ENCODE measurements at places on chromosomes 5 and 9.
A peak's percentile ranks its signal among the peaks of the same experiment; 100 is the strongest.

GRCh38 chr9:19967216-19967887 is 178.5 kb upstream of the SLC24A2 start:
- no peak for DNase-seq

DNA sequence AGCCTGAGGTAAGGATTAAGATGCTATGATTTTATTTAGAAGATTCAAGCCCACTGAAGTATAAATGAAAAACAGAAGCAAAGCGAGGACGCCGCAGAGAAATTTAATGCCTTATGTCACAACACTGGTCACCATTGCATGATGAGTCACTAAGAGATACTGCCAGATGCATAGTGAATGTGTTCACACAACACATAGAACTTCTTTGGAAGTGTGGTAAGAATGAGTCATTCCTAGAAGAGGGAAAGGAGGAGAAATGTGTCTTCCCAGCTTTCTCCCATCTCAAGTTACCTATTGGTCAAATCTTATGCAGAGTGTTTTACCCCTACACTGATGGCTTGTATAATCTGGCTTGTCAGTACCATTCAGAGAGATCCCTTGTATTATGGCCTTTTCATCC is 465.3 kb upstream of the ARRDC3 start:
- DNase-seq = peak; percentile 36

DNA sequence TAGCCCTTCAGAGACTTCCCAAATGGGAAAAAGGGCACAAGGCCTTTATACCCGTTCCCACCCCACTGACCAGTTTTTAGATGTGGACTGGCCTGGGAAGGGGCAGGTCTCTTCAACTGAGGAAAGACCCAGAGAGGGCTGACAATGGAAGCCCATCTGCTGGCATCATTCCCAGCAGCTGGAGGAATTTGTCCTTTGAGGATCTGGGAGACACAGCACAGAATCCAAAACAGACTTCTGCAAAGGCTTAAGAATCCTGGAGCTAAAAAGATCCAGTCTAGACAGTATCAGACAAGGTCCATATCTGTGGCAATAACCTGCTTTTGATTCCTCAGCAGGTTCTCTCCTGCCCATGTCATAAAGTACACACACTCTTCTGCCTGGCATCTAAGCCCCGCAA is 329.2 kb downstream of the TMEM167A start:
- no peak for DNase-seq

DNA sequence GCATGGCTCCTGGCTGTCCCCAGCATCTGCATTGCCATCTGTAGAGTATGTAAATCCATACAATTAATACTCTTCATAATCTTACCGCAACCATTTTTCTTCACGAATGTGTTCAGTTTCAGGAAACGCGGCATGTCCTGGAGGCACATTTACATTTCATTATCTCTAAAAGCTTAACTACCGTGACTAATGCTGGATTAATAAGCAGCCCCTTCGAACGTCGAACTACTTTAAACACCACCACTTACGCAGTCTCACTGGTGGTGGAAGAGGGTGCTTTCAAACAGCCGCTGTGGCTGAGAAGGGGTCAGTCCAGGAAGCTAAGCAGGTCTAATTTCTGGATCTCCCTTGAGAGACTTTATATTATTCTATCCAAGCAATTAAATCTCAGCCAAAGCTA is 85.6 kb downstream of the C5orf15 start:
- DNase-seq = no peak

DNA sequence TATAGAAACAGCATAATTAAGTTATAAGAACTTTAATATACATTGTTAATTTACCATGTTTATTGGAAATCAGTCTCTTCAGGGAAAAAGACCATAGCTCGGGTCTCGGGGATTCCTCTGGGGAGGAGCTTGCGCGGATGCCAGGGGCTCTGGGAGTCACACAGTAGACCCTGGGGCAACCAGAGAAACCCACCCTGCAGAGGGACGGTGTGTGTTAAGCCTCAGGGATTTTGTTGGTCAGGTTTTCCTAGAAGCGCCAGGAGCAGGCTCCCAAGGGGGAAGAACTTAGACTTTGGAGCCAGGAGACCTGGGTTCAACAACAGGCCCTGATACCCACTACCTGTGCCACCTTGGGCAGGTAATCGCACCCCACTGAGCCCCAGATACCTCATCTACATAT is 297.9 kb downstream of the MED10 start:
- no peak for DNase-seq

- DNase-seq = peak; percentile 58
Measured at GRCh38 chr9:137269231-137269772, 8.2 kb upstream of the TOR4A start.

GRCh38 chr9:78319197-78320029 is 22.5 kb downstream of the PSAT1 start:
- no peak for DNase-seq

DNA sequence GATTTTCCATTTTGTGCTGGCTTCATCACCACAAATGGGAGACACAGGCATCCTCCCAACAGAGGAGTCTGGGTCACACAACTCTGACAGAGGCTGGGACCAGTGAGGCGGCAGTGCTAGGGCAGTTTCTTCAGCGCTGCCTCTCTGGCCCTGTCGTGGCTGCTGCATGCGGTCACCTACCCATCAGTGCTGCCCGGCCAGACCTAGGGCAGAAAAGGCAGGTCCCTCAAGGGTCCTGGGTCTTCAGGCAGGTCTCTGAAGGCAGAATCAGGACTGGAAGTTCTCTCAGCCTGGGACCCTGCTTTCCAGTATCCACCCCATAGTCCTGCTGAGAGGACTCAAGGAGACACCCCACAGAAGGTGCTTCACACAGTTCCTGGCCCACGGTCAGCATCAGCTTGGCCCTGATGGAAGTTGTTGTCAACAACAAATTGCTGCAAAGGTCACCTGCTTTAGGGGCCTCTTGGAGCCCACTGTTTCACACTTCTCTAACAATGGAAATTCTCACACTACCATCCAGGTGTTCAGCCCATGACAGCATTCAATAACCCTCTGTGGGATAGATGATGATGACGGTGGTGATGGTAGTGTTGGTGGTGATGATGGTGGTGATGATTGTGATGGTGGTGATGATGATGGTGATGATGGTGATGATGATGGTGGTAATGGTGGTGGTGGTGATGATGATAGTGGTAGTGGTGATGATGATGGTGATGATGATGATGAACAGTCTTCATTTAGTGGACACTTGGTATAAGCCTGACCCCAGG is 146.4 kb upstream of the PPP1R26 start:
- no peak for DNase-seq
